ENCODE measurements at places on chromosomes 2 and 18. TPM values are rescaled to one million over a fixed set of nuclear protein-coding genes. Genes with fewer than 3 reads are reported as not detected.

Gene CDH2
- 83.8 TPM for total RNA-seq

Gene SCLY
- 22.1 TPM for total RNA-seq

Gene ATF2
- 74.9 TPM for total RNA-seq

Gene PRSS56
- not detected for total RNA-seq

Gene ACVR1
- total RNA-seq, result 66.6 TPM

Gene IGFBP5
- total RNA-seq, result 1,145 TPM

Data from osteocyte (in vitro differentiated cells).